NCI-H187 (cell line): ENCODE measurements at places on chromosomes 5 and 9.

DNA sequence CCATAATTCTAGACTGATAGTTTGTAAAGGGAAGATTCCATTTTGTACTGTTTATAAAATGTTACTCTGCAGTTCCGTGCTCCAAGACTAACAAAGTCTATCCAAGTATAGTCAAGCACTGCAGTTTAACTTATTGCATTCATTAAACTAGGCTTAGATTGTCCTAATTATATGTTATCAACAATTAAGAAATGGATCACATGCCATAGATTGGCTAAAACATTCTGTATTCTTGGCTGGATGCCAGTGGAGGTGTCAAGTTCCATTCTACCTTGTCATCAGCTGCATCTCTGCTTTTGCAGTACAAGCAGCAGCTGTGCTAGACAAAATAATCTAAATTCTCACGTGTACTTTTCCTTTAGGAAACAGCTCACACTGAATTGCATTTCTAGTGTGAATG is 69.4 kb upstream of the MEF2C start:
- DNase-seq = peak; percentile 42

GRCh38 chr5:68544091-68544647 is 328.6 kb downstream of the PIK3R1 start:
- DNase-seq = no peak

- no peak for DNase-seq
Observed at GRCh38 chr9:69824499-69825252, 4.1 kb downstream of the CFAP95 start.

DNA sequence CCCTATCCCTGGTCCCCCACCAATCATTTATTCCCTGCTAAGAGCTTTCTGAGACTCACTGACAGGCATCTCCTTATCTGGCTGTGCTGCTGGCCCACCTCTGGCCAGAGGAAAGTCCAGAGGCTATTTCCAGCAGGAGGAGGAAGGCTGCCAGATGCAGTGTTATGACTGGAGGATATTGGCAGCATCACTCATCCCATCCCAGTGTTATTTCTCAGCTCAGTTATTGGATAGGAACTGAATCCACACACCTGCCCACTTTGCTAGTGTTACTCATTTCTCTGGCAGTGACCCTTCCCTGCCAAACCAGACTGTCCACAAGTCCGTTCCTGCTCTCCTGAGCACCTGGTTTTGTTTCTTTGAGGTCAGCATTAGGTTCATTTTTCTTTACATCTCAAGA is 228.2 kb downstream of the GRIA1 start:
- no peak for DNase-seq

DNA sequence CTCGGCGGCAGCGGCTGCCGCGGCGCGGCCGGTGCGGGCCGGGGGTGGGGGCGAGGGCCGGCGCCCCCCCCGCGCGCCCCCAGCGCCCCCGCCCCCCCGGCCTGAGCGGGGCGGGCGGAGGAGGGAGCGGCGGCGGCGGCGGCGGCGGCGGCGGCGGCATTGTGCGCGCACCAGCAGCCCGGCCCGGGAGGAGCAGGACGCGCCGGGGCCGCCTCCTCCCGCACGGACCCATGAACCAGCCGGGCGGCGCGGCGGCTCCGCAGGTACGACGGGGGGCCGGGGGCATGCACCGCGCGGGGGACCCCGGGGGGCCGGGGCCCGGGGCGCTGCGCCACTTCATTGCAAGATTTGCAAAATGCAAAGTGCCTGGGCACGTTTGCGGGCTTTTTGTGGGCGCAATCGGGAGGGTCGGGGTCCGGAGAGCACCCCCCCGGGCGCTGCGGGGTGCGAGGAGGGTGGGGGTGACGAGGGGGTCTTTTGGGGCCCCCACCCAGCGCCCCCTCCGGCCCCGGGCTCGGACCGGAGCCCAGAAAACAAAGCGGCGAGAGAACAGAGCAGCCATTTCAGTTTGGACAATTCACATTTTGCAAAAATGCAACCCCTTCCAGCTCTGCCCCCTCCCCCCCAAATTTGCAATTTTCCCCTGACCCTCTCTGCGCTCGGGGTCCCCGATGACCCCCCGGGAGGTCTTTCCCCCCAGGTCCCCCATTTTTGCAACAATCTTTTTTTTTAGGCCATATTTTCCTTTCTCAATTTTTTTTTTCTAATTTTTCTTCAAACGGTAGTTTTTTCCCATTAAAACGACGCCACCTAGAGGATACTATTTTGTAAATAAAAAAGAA is at the start of gene ZNF618:
TSS of gene ZNF618 (plus strand) at position 159 of the 842 bp plus-strand sequence. CDS start at position 231, 72 bp downstream.
- no peak for DNase-seq

- DNase-seq = no peak
Observed at GRCh38 chr5:102414448-102414847, 84.4 kb downstream of the SLCO6A1 start.

GRCh38 chr5:179923436-179923835 is 15.7 kb upstream of the TBC1D9B start:
- DNase-seq = no peak
